Stimulated activated CD4-positive, alpha-beta T cell treated with anti-CD3 and anti-CD28 coated beads, Interleukin-12 subunit alpha, Interleukin-12 subunit beta, amount 100 ng/mL, for 24 hours (primary cell): ENCODE measurements at places on chromosomes 5 and 9.

DNA sequence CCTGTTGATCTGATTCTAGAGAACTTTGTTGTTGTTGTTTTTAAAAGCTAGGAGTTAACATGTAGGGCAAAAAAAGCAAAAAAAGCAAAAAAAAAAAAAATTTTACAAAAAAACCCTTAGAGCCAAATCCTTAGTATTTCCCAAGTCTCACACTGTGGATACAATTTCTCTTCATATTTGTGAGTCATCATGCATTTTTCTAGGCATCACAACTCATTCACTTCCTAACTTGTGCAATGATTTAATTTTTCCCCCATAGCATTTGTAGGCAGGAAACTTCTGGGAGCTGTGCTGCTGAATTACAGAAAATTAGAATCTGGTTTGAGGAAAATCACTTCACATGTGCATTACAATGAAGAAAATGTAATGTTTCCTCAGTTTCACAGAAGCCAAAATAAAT lies 91.9 kb downstream of the MARCHF3 start:
- DNase-seq, result no peak

DNA sequence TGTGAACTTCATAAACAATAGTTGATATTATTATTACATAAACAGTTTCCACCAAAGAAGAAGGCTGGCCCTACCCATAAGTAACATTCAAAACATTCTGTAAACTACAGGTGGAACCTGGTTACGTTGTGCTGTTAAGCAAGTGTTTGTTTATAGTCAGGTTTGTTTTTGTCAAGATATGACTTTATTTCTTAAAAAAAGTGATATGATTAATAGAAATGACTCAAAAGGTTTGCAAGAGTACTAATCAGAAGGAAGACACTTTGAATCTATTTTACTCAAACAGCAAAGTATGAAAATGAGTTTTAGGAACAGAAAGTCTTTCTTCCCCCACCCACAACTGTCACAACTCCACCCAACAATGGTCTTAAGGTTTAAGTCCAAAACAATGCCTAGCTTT lies 220.8 kb downstream of the PLK2 start:
- no peak for DNase-seq

DNA sequence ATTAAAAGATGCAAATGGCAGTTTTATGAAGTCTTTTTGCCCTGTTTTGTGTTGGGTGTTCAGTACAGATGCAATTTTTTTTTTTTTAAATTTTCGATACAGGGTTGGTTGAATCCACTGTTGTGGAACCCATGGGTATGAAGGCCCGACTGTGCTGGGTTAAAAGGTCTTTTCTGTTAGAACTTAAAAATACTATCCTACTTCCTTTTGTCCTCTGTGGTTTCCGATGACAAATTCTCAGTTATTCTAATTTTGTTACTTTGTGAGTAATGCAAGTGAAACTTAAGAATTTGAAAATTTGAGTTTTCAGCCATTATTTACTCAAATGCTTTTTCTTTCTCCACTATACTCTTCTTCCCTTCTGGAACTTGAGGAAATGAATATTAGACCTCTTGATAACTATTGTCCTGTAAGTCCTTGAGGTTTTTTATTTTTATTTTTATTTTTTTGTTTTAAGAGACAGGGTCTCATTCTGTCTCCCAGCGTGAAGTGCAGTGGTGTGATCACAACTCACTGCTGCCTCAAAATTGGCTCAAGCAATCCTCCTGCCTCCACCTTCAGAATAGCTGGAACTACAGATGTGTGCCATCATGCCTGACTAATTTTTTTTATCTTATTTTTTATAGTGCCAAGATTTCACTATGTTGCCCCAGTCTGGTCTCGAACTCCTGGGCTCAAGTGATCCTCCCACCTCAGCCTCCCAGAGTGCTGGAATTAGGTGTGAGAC lies 67.5 kb downstream of the ZCCHC7 start:
- DNase-seq, result no peak

DNA sequence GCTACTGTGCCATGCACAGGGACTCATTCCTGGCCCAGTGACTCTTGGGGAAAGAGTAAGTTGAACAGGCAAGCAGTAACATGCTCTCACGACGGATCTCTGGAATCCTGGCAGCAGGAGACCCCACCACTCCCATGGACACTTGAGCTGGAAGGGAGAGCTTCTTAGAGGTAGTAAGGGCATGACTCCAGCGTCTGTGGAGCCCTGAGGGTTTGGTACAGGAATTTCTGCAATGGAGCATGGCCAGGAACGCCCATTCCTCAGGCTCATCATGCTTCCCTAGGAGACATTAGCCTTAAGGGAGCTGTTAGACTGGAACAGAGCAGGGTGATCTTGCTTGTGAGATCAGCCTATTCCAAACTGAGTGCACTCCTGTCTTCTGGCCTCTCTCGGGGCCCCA lies 212.9 kb downstream of the MAT2B start:
- DNase-seq, result no peak

DNA sequence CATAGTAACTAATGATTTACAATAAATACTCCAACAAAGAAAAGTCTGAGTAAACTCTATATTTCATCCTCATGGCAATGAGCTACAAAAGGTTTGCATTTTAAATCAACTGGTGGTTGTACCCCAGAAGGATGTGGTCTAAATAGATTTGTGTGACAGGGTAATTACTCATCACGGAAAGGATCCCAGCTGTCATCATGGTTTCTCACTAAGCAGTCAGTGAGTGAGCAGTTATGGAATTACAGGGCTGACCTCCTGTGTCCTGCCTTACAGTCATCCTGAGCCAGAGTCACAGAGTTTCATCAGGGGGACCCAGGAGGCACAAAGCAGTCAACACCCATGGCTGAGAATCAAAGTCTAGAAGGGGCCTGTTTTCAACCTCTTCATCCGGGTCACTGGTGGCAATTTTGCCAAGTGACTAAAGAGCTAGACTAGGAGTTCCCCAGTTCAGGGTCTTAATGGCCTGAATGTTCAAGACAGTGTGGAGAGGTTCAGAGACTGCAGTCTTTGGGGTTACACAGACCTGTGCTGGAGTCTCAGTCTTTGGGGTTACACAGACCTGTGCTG lies 210.7 kb upstream of the SLC24A2 start:
- peak; percentile 45 for DNase-seq

DNA sequence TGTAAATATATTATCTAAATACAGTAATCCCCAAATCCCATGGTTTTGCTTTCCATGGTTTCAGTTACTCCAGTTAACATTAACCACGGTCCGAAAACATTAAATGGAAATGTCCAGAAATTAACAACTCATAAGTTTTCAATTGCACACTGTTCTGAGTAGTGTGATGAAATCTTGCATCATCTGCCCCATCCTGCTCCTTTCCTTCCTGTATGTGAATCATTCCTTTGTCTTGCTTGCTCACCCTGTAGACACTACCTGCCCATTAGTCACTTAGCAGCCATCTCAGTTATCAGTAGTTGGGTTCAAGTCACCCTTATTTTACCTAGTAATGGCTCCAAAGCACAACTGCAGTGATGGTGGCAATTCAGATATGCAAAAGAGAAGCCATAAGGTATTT lies 1568.5 kb upstream of the WWC1 start:
- no peak for DNase-seq

DNA sequence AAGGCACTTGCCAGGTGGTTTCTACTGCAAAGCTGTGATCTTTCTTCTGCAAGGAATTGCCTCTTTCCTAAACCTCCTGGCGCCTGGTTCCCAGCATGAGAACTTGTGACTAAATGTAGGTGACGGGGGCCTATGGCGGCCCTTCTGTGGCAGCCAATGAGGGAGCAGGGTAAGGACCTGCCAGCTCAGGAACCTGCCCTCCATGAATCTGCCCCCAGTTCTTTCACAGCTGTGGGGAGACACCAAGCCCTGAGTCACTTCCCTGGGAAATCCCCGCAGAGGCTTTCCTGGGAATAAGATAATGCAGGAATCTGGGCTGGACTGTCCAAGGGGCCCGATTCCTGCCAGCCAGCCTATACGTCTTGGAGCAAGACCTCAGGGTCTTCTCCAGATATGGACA lies 56.7 kb upstream of the CTNNA1 start:
- no peak for DNase-seq

DNA sequence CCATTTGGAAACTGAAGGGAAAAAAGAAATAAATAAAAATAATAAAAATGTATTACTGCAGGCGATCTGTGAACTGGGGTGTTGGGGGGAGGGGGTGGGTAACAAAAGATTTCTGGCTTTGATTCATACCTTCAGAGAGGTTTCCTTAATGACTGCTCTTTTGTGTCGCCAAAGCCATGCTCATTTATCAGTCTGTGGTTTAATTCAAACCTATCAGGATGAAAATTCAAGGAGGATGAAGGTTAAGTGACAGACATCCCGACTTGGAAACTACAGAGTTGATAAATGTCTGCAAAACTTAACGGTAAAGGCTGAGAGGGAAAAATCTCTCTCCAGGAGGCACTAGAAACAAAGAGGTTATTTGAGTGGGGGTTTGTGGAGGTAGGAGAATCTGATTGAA lies 278.2 kb downstream of the PSAT1 start:
- no peak for DNase-seq

GRCh38 chr5:172896465-172896864 lies 62.4 kb downstream of the ERGIC1 start:
- no peak for DNase-seq

- DNase-seq, result peak; percentile 17
Observed at GRCh38 chr5:179866241-179867078, 7.8 kb upstream of the MRNIP start.

DNA sequence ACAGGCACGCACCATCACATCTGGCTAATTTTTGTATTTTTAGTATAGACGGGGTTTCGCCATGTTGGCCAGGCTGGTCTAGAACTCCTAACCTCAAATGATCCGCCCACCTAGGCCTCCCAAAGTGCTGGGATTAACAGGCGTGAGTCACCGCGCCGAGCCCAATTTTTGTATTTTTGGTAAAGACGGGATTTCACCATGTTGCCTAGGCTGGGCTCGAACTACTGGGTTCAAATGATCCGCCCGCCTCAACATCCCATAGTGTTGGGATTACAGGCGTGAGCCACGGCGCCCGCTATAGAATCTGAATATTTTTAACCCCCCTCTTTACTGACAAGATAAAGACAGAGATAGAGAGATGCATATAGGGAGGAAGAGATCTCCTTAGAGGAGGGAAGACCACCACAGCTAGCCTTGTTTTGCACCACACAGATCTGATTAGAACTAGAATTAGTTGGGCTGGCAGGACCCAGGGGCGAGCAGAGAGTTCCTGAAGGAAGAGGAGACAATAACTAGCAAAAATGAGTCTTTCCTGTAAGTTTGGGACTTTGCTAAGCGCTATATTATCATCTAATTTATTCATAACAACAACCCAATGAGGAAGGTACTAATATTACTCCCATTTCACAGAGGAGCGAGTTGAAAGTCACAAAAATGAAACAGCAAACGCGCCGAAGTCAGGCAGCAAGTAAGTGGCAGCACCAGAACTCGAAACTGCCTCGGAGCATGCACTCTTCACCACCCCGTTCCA lies 1.5 kb upstream of the ANKHD1 start:
- DNase-seq, result no peak
